ENCODE measurements at places on chromosomes 1 and 21.

- no peak for DNase-seq
Measured at GRCh38 chr1:166840309-166841274, 1.3 kb downstream of the POGK start.

GRCh38 chr1:83701355-83701754 is 297.6 kb downstream of the TTLL7 start:
- DNase-seq: no peak

DNA sequence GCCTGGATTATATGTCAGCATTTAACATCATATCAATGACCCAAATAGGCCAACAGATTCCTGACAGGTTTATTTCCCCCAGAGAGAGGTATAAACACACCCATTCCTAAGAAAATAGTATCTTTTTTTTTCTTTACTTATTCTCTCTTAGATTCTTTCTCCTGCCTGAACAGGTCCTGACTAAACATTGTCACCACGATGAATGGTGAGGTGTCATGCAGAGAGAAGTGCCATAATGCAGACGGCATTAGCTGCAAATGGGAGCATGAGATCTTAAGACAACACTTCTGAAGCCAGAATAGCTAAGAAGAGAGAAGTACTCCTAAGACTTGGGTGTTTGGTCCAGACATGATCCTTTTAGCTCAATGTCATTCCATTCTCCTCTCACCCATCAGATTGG is 131.3 kb downstream of the ZNF648 start:
- no peak for DNase-seq

- DNase-seq: no peak
Measured at GRCh38 chr1:35030338-35030737, 1.4 kb downstream of the ZMYM6 start.

GRCh38 chr1:186213225-186213607 is 161.8 kb downstream of the TPR start:
- no peak for DNase-seq

DNA sequence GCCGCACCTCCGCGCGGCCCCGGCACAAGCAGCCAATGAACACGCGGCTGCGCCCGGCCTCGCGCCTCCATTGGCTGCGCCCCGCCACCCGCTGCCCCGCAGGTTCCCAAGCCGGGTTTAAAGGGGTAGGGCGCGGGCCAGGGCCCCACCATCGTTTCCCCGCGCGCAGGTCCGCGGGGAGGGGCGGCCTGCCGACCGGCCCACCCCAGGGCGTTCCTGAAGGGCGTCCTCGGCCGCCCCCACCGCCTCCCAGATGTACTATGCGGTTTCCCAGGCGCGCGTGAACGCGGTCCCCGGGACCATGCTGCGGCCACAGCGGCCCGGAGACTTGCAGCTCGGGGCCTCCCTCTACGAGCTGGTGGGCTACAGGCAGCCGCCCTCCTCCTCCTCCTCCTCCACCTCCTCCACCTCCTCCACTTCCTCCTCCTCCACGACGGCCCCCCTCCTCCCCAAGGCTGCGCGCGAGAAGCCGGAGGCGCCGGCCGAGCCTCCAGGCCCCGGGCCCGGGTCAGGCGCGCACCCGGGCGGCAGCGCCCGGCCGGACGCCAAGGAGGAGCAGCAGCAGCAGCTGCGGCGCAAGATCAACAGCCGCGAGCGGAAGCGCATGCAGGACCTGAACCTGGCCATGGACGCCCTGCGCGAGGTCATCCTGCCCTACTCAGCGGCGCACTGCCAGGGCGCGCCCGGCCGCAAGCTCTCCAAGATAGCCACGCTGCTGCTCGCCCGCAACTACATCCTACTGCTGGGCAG is at the start of gene OLIG1:
Gene OLIG1, plus strand, starts transcription at position 148 of the 750 bp plus-strand sequence. Its CDS starts 106 bp downstream, at position 254.
- no peak for DNase-seq

- no peak for DNase-seq
Measured at GRCh38 chr1:233625087-233625486, 11.2 kb downstream of the KCNK1 start.

DNA sequence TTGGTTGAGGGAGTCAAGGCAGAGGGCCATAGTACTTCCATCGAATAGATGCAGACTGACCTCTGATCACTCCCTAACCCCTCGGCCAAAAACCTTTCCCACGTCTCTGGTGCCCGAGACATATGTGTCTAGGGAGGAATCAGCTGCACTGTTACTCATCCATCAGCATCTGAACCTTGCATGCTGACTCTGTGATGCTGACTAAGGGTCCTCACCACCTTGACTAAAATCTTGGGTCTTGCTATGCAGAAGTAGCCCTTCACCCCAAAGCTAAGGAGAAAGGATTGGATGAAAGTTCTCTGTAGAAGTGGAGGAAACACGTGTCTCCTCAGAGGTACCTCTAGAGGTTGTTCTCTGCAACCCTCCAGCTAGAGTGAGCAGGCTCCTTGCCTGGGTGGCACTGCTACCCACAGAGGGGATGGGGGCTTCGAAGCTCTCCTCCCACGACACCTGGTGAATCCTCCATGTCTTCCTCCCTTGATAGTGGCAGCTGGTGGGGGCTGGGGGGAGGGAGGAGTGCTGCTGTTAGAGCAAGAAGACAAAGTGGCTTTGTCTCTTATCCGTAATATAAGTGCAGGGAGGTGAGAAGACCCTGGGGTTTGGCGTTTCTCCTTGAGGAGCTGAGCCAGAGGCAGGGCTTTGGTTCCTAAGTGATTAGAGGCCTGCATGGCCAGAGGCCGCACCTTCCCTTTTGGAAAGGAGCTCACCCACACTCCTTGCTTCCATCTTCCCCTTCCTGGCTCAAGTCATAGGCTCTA is 45.1 kb downstream of the ATP2B4 start:
- DNase-seq: no peak

DNA sequence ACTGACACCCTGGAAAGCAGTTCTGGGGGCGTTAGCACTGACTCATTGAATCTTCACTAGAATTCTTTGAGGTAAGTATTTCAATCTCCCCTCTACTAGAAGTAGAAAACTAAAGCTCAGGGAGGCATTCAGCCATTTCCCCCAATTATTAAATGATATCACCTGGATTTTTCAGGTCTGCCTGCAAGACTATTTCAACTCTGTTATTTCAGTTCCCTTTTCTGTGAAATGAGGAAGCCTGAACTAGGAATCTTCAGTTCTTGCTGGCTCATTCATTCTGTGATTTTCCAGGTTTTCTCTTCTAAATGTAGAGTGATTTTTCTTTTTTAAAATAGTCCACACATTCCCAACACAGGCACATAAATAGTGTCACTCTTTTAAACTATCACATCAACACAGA is 337.0 kb upstream of the NR5A2 start:
- no peak for DNase-seq

DNA sequence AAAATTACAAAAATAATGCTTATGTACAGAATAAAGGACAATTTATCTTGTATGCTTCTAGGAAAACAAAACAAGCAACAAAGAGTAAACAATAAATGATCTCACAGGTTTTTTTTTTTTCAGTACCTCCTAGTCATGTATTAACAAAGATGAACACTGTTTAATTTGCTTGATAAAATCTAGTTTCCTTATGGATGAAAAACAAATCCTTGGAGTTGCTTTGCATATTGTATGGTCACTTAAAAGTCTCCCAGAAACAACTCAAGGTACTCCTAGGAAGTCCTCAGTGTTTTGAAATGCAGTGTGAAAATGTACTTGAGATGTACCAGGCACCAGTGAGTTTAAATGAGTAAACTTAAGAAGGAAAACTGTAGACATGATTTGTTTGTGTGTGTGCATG is 686.0 kb upstream of the BRINP3 start:
- DNase-seq: no peak

- no peak for DNase-seq
Measured at GRCh38 chr1:60960891-60961461, 121.4 kb upstream of the NFIA start.

- DNase-seq: no peak
Measured at GRCh38 chr1:33517596-33518250, 45.3 kb downstream of the ZSCAN20 start.

DNA sequence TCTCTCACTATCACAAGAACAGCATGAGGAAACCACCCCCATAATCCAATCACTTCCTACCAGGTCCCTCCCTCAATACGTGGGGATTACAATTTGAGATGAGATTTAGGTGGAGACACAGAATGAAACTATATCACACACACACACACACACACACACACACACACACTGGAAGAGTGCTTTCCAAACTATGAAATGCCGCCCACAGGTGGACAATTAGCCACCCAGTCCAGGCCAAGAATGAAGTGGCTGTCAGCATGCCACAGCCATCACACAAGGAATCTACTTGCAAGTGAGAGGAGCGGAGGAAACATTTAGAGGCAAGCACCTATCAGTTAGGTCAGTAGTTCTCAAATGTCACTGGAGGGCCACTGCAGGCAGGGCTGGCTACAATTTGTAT is 105.4 kb upstream of the HOOK1 start:
- DNase-seq: no peak

GRCh38 chr1:34847094-34847493 is 12.5 kb downstream of the SMIM12 start:
- no peak for DNase-seq

DNA sequence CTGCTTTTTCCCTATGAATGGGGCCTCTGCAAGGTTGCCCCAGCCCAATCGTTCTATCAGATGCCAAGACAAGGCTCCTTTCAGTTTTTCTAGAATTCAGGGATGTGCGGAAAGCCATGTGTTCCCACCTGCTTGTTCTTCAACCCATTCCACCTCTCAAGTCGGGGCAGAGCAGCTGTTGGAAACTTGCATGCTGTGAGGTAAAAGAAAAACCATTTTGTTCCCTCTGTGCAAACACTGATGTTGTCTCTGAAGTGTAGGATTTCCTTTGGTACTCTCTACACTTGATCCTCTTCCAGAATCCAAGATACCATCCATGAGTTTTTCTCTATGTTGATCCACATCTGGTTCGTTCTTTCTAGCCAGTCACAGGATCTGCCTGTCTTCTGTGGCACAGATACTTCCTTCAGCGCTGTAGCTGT is 7.3 kb downstream of the IER5 start:
- DNase-seq: no peak

- DNase-seq: no peak
Measured at GRCh38 chr1:220370041-220370700, 97.9 kb upstream of the RAB3GAP2 start.

DNA sequence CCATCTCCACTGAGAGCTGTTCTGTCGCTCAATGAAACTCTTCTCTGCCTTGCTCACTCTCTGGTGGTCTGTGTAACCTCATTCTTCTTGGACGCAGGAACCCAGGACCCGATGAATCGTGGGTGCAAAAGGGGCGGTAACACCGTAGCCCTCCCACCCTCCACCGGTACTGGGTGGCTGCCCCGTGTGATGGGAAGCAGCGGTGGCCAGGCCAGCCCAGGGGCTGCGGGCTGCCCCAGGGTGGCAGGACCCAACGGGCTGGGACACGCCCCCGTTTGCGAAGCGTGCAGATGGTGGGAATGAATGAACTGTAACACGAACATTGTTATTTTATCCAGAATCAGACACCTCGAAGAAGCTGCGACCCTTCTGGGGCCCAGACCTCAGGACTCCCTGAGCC is 92.3 kb upstream of the BACE2 start:
- no peak for DNase-seq

DNA sequence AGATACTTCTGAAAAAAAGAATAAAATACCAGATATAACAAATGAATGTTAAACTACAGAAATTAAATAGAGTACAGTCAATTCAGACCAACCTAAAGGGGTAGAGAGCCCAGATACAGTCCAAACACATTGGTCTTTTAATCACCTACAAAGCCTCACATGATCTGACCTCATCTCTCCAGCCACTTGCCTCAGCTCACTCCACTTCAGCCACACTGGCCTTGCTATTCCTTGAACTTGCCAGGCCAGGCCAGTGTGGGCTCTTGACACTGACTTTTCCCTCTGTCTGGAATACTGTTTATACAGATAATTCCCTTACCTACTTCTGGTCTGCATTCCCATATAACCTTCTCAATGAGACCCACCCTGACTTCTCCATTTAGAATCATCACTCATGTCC is 17.0 kb upstream of the PPIE start:
- DNase-seq: no peak

- no peak for DNase-seq
Measured at GRCh38 chr1:226732856-226733291, 6.2 kb downstream of the ITPKB start.

- DNase-seq: peak; percentile 55
Measured at GRCh38 chr1:68173936-68174737, 58.2 kb downstream of the WLS start.

GRCh38 chr1:247175458-247175857 is 3.6 kb upstream of the ZNF124 start:
- no peak for DNase-seq

GRCh38 chr21:37636152-37636860 is 269.7 kb downstream of the DYRK1A start:
- no peak for DNase-seq

GRCh38 chr1:86505564-86505902 is 36.8 kb downstream of the CLCA1 start:
- no peak for DNase-seq

- DNase-seq: no peak
Measured at GRCh38 chr1:194419721-194420120, 1233.3 kb upstream of the B3GALT2 start.

DNA sequence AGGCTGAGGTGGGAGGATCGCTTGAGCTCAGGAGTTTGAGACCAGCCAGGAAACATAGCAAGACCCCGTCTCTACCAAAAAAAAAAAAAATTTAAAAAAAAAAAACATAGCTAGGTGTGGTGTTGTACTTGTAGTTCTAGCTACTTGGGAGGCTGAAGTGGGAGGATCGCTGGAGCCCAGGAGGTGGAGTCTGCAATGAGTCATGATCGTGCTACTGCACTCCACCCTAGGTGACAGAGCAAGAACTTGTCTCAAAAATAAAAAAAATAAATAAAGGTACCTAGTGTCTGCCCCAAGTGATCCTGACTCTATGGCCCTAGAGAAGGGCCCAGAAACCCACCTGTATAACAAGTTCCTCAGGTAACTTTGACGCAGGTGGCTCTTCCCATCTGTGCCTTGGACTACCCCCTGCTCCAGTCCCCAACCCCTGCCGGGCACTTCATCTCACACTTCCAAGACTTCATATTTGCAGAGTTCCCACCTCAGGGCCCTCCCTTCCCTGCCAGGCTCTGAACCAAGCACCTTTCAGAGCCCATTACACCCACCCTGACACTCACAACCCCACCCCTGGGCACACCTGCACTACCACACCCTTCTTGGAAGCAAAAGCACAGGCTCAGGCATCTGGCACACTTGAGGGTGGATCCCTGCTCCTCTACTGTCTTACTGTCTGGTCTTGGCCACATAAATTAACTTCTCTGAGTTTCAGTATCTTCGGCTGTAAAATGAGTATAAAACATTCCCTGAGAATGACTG is 80.2 kb upstream of the KLHDC7A start:
- peak; percentile 19 for DNase-seq

DNA sequence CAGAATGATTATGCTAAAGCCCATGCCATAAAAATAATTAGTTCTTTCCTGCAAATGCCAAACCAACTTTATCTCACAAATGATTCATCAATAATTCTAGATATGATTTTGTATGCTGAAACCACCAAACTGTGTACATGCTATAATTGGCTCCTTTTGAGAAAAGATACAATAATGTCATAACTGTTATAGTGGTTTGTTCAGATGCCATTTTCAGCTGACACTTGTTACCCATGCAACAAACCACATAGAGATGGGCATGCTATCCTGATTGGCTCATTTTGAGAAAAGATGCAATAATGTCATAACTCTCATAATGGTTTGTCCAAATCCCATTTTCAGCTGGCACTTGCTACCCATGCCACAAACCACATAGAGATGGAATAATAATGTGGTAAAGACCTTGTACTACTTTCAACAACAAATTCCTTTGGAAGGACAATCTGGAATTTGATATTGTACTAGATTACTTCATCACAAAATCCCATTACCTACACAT is 283.8 kb downstream of the TPR start:
- no peak for DNase-seq

Measured in LoVo (cell line).